Progenitor cell of endocrine pancreas (in vitro differentiated cells): ENCODE measurements at places on chromosomes 4 and X. TPM values are rescaled to one million over a fixed set of nuclear protein-coding genes. Genes with fewer than 3 reads are reported as not detected.

SLITRK2 gene
- 11.6 and 16.0 TPM in 2 replicates for total RNA-seq

KLF8 gene
- 4.7 and 4.8 TPM in 2 replicates for total RNA-seq

VCX3B gene
- total RNA-seq = not detected in 2 replicates

NR3C2 gene
- total RNA-seq = 2.7 and 3.4 TPM in 2 replicates

USP26 gene
- total RNA-seq = not detected in 2 replicates

RGN gene
- total RNA-seq = 7.3 and 8.0 TPM in 2 replicates

CXCL11 gene
- not detected in 2 replicates for total RNA-seq

- no peaks in the 10 kb centered on the region for H3K36me3 ChIP-seq
- no peak overlapping the region for H3K4me3 ChIP-seq
- H3K4me1 ChIP-seq = peaks cover 3% of the 10 kb centered on the region
- no peaks in the 10 kb centered on the region for H3K27me3 ChIP-seq
- no peak overlapping the region for H3K27ac ChIP-seq
These were observed 18.5 kb downstream of the TLR10 start for GRCh38 chr4:38764277-38764676.

DNA sequence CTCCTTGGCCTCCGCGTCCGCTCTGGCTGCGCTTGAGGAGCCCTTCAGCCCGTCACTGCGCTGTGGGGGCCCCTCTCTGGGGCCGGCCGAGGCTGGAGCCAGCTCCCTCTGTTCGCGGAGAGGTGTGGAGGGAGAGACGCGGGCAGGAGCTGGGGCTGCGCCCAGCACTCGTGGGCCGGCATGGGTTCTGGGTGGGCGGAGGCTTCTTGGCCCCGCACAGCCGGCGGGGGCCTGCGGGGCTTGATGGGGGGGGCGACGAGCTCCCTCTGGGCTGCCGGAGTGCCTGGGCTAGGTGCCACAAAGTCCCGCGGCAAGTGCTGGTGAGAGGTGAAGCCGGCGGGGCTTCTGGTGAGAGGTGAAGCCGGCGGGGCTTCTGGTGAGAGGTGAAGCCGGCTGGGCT lies 61.9 kb downstream of the ANKRD50 start:
- no peak for DNase-seq
- no peak overlapping the region for H3K27ac ChIP-seq
- H3K36me3 ChIP-seq = peaks cover 8% of the 10 kb centered on the region
- no peaks in the 10 kb centered on the region for H3K27me3 ChIP-seq
- H3K4me3 ChIP-seq = no peak overlapping the region
- peaks cover 3% of the 10 kb centered on the region for H3K4me1 ChIP-seq

- H3K4me1 ChIP-seq = peaks cover 26% of the 10 kb centered on the region
- H3K27ac ChIP-seq = peak overlapping the region; percentile 38
- DNase-seq = no peak
- H3K36me3 ChIP-seq = peaks cover 4% of the 10 kb centered on the region
- no peak overlapping the region for H3K4me3 ChIP-seq
These were observed 206.4 kb upstream of the PACRGL start for GRCh38 chr4:20493761-20494353.

DNA sequence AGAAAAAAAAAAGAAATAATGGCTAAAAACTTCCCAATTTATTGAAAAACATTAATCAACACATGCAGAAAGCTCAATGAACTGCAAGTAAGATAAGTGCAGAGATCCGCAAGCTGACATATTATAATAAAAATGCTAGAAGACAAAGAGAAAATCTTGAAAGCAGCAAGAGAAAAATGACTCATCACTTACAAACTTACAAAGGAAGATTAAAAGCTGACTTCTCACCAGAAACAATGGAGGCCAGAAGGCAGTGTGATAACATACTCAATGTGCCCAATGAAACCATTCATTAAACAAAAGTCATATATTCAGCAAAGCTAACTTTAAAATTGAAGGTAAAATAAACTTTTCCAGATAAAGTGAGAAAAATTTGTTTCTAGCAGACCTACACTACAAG lies 7.3 kb upstream of the BRWD3 start:
- H3K27ac ChIP-seq = no peak overlapping the region
- H3K4me1 ChIP-seq = no peaks in the 10 kb centered on the region
- H3K27me3 ChIP-seq = no peaks in the 10 kb centered on the region
- DNase-seq = no peak

- no peaks in the 10 kb centered on the region for H3K27me3 ChIP-seq
- H3K36me3 ChIP-seq = peaks cover 9% of the 10 kb centered on the region
- no peak for DNase-seq
- no peak overlapping the region for H3K27ac ChIP-seq
- peaks cover 2% of the 10 kb centered on the region for H3K4me1 ChIP-seq
These were observed 46.5 kb downstream of the RFC1 start for GRCh38 chr4:39319676-39320075.

GRCh38 chrX:129846716-129847115 lies 3.0 kb upstream of the ZDHHC9 start:
- peaks cover 6% of the 10 kb centered on the region for H3K4me1 ChIP-seq
- H3K36me3 ChIP-seq = no peaks in the 10 kb centered on the region
- no peak overlapping the region for H3K4me3 ChIP-seq
- H3K27ac ChIP-seq = no peak overlapping the region

DNA sequence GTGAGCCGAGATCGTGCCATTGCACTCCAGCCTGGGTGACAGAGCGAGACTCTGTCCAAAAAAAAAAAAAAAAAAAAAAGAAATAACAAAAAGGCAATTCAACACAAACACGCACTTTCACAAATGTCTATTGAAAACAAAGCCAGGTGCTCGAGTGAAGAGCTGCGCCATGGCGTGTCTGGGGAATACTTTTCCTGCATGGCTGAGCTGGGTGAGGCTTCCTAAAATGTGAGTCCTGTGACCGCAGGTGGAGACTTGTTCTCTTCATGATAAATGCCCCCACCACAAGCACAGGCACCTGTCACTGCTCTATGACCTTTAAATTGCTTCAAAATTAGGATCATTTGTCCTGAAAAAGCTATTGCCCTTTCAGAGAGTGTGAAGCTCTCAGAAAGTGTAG lies 4.0 kb upstream of the ABLIM2 start:
- H3K27me3 ChIP-seq = peaks cover 33% of the 10 kb centered on the region
- no peak overlapping the region for H3K4me3 ChIP-seq
- no peak overlapping the region for H3K27ac ChIP-seq
- H3K36me3 ChIP-seq = no peaks in the 10 kb centered on the region

DNA sequence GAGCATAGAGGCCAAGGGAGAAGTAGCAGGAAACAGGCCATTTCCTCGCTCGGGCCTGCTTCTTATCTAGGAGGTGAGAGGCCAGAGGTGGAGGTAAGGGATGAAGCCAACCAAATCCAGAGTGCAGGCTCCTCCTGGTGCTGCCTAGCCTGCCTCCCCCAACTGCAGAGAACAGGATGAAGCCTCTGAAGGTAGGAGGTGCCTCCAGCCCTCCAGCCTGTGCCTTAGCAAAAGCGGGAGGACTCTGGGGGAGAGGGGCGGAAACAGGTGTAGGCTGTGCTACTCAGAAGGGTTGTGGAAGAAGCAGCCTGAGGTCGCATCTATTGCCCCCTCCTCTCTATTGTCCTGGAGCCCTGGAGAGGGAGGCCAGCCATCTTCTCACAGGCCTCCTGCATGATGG lies 2.9 kb upstream of the MTM1 start:
- no peak for DNase-seq
- H3K27ac ChIP-seq = no peak overlapping the region
- H3K36me3 ChIP-seq = no peaks in the 10 kb centered on the region

- H3K36me3 ChIP-seq = no peaks in the 10 kb centered on the region
- no peaks in the 10 kb centered on the region for H3K4me1 ChIP-seq
- no peak overlapping the region for H3K27ac ChIP-seq
- no peaks in the 10 kb centered on the region for H3K27me3 ChIP-seq
- DNase-seq = no peak
These were observed 360.2 kb downstream of the ZIC3 start for GRCh38 chrX:137926090-137926489.

GRCh38 chr4:142840516-142841123 lies 5.5 kb downstream of the INPP4B start:
- no peak overlapping the region for H3K27ac ChIP-seq
- H3K4me1 ChIP-seq = peaks cover 15% of the 10 kb centered on the region
- H3K4me3 ChIP-seq = no peak overlapping the region
- no peaks in the 10 kb centered on the region for H3K36me3 ChIP-seq
- peaks cover 29% of the 10 kb centered on the region for H3K27me3 ChIP-seq
- no peak for DNase-seq

DNA sequence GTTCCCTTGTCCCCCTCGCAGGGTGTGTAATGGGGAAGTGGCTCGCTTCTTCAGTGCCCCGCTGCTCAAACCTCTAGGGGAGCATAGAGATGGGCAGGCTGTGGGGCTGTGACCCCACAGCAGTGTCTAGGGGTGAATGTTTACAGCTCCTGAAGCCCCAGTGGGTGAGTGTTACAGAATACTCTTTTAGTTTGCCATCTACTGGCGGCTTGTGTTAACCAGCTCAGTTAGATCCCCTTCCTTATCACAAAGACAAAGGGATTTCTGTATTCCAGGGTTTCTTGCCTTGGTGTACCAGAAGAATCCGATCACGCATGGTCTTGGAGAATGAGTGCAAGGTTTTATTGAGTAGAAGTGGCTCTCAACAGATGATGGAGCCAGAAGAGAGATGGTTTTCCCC lies 108.1 kb upstream of the IQCM start:
- H3K27me3 ChIP-seq = no peaks in the 10 kb centered on the region
- H3K27ac ChIP-seq = no peak overlapping the region
- no peak overlapping the region for H3K4me3 ChIP-seq
- H3K36me3 ChIP-seq = no peaks in the 10 kb centered on the region
- no peak for DNase-seq

GRCh38 chr4:139761461-139761860 lies 95.8 kb downstream of the MGST2 start:
- H3K27ac ChIP-seq = no peak overlapping the region
- peaks cover 24% of the 10 kb centered on the region for H3K4me1 ChIP-seq

DNA sequence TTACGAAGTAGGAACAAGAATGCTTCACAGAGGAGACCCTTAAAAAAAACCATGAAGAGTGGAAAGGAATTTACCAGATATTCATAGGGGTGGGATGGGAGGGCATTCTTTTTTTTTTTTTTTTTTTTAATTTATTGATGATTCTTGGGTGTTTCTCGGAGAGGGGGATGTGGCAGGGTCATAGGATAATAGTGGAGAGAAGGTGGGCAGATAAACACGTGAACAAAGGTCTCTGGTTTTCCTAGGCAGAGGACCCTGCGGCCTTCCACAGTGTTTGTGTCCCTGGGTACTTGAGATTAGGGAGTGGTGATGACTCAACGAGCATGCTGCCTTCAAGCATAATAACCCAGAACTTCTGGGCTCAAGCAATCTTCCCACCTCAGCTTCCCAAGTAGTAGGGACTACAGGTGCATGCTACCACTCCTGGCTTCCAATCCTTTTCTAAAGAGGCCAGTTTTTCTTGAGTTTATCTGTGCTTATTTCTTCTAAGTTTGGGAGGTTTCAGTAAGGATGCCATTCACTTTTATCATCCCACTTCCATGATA lies 65.9 kb upstream of the OGT start:
- H3K36me3 ChIP-seq = peaks cover 17% of the 10 kb centered on the region
- H3K27me3 ChIP-seq = no peaks in the 10 kb centered on the region
- no peak overlapping the region for H3K27ac ChIP-seq
- DNase-seq = no peak
- H3K4me3 ChIP-seq = no peak overlapping the region

GRCh38 chr4:10584042-10584441 lies 100.5 kb downstream of the CLNK start:
- peaks cover 3% of the 10 kb centered on the region for H3K27me3 ChIP-seq
- H3K36me3 ChIP-seq = no peaks in the 10 kb centered on the region
- H3K27ac ChIP-seq = no peak overlapping the region

- no peaks in the 10 kb centered on the region for H3K27me3 ChIP-seq
- DNase-seq = no peak
- H3K27ac ChIP-seq = no peak overlapping the region
- H3K4me3 ChIP-seq = no peak overlapping the region
- H3K36me3 ChIP-seq = no peaks in the 10 kb centered on the region
- H3K4me1 ChIP-seq = peaks cover 1% of the 10 kb centered on the region
These were observed 36.9 kb downstream of the SNCA start for GRCh38 chr4:89800012-89800516.

DNA sequence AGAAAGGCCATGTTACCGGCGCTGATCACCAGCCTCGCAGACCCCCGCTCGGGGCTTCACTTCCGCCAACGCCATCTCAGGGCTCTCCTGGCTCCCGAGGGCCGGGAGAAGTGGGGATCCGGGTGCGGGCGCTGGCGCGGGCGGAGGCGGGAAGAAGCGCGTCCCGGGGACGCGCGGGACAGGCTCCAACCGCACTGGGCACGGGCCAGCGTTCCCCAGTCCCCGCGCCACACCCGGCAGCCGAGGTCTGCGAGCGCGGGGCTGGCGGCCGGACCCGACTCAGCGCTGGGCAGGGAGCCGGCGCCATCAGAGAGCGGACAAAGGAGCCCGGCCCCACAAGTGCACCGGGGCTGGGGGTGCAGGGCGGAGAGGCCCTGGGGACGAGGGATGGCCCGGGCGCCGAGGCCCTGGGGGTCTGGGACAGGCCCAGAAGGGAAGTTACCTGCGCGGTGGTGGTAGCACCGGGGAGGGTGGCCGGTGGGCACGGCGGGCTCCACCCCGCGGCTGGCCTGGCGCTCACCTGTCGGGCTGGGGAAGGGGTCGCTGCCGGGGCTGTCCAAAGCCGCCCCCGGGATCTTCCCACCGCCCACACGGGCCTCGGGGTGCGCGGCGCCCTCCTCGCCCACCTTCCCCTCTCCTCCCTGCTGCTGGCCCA lies 449 bp downstream of the CTPS2 start:
- H3K4me3 ChIP-seq = peak overlapping the region; percentile 93
- peaks cover 14% of the 10 kb centered on the region for H3K4me1 ChIP-seq
- peak; percentile 38 for DNase-seq
- H3K36me3 ChIP-seq = peaks cover 15% of the 10 kb centered on the region
- H3K27ac ChIP-seq = peak overlapping the region; percentile 99

DNA sequence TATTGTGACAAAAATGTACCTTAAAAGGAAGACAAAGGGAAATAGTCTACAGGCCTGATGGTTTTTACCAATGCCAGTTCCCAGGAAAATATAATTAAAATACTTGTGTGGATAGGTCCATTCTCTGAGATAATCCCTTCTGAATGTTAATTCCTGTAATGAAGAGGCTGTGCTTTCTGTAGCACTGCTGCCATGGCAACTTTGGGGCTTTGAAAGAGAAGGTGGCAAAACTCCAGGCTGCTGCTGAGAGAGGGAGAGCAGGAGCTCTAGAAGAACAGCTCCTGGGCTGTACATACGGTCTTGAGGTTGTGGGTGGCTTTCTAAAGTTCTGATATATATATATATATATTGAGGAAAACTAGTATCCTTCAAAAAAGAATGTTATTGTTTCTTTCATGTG lies 125.4 kb downstream of the PDLIM5 start:
- no peak overlapping the region for H3K4me3 ChIP-seq
- peak overlapping the region; percentile 27 for H3K27ac ChIP-seq
- peaks cover 10% of the 10 kb centered on the region for H3K4me1 ChIP-seq
- H3K36me3 ChIP-seq = no peaks in the 10 kb centered on the region
- DNase-seq = no peak
